ENCODE measurements at places on chromosomes 2 and 18.
A peak's percentile ranks its signal among the peaks of the same experiment; 100 is the strongest.

- DNase-seq, result no peak
These were observed 595.9 kb downstream of the KCNJ3 start for GRCh38 chr2:155294358-155294757.

DNA sequence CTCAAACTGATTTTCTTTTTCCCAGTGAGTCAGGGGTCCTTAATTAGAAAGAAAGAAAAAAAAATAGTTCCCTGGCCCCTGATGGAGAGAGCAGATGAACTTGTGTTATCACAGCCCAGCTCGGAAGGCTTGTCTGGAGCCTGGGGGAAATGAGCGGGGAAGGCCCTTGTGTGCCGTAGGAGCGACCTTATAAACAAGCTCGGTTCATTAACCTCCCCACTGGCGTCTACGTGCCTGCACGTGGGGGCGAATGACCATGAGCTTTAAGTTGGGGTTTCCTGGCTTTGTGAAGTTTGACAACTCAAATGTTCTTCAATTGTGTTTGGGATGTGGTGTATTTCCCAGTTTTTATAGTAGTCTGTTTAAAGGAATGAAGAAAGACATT is 69.5 kb downstream of the EPAS1 start:
- DNase-seq, result no peak

DNA sequence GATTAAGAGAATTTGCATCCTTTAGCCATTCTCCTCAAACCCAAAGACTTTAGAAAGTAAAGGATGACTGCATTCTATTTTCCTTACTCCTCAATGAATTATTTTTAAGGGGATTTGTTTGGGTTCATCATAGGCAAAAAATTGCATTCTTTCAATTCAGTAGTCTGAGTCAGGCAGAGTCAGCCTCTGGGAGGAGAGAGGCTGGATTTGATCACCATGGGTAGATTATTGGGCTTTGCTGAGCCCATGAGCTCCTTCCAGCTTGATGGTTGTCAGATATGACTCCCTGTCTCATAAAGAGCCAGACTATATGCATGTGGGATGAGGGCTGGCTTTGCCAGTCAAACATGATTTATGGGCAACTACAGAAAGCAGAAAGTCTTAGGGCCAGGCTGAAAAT is 101.2 kb downstream of the KCNS3 start:
- peak; percentile 78 for DNase-seq

GRCh38 chr2:171692331-171692730 is 5.1 kb downstream of the DYNC1I2 start:
- no peak for DNase-seq
